ENCODE measurements at places on chromosomes 7 and 10.

DNA sequence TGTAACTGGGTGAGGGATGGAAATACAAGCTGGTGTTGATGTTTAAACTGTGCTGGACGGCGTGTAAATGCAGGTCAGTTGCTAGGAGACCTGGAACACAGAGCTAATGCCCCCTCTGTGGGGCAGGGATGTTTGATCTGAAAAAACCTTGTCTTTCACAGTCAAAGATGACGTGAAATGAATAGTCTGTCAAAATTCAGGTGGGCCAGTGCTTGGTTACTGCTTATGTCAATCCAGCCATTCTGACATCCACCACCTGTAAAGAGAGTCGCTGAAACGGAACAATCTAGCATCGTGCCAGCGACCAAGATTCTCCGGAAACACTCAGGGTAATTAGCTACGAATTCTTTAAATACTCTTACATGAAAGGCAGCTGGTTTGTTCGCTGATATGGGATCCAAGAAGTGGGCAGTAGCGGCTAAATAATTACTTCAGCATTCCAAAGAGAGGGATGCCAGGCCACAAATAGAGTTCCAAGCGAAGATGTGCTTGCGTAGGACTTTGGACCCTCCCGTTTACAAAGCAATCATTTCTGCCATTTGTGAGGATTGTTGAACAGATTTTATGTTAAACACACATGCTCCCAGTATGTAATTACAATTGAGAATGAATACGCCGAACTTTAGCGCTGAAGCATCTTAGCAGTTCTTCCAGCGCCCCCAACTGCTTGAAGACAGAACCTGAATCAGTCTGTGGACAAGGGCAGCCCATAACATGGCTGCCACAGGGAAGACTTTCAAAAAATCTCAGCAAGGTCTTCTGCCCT lies 7.3 kb upstream of the ASB4 start:
- DNase-seq = no peak

GRCh38 chr7:107865956-107866775 lies 24.8 kb upstream of the DLD start:
- DNase-seq = no peak

DNA sequence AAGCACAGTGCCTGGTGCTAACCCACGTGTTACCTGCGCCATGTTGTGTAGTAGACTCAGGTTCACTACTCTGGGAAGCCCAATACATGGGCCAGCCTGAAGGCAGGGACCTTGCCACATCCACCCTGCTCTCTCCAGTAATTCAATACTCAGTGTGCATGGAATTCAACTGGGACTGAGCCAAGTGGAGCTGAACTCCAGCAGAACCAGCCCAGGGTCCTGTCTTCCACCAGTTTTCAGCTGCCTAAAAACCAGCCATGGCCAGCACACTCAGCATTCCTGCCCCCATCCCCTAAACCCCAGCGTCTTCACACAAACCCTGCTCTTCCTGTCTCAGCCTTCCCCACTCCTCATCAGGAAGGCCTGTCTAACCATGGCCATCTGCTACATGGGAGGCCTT lies 15.4 kb downstream of the FGF8 start:
- no peak for DNase-seq

- no peak for DNase-seq
Observed at GRCh38 chr10:114301951-114302710, 63.1 kb downstream of the VWA2 start.

- DNase-seq = no peak
Observed at GRCh38 chr7:115838829-115839228, 191.7 kb downstream of the TFEC start.

DNA sequence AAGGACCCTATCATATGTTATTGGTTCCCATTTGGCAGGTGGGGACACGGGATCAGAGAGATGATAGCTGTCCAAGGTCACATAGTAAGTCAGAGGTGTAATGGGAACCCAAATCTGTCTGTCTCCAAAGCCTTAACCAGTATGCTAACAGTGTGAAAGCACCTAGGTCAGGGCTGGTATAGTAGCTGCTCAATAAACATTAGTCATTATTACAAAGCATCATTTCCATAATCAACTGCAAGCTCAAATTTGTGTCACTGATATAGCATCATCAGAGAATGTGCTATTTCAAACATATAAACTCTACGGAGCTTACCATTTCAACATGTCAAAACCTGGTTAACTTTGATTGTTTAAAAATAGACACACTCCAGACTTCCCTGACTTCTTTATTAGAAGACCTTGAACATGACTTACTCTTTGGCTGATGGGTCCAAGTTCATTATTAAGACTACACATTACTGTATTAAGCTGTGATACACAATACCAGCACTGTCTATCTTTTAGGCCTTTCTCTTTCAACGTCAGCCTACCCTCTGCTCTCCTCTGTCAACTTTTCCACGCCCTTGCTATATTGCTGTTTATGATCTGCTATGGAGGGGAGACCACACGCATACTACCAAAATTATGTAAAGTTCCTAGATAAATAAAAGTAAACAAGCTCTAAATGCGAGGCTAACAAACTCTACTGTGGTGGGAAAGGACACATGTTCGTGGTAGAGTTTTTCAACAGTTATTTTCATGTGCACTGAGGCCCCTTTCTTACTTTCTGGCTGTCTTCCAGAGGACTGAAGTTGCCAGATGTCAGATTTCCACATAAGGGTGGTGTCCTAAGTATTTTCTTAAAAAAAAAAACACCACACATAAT lies 33.6 kb downstream of the DNMBP start:
- no peak for DNase-seq

DNA sequence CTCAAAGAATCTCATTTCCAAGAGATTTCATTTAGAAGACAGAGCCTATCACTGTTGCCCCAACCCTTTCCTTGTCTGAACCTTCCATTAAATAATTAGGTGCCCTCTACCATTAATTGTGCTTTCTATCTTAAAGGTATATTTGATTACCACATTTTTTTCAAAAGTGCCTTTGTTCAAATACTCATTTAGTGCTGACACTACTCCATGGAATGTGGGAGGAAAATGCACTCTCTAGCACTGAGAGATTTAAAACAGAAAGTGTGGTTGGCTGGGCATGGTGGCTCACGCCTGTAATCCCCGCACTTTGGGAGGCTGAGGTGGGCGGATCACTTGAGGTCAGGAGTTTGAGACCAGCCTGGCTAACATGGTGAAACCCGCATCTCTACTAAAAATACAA lies 119.8 kb downstream of the CACNA2D1 start:
- no peak for DNase-seq

DNA sequence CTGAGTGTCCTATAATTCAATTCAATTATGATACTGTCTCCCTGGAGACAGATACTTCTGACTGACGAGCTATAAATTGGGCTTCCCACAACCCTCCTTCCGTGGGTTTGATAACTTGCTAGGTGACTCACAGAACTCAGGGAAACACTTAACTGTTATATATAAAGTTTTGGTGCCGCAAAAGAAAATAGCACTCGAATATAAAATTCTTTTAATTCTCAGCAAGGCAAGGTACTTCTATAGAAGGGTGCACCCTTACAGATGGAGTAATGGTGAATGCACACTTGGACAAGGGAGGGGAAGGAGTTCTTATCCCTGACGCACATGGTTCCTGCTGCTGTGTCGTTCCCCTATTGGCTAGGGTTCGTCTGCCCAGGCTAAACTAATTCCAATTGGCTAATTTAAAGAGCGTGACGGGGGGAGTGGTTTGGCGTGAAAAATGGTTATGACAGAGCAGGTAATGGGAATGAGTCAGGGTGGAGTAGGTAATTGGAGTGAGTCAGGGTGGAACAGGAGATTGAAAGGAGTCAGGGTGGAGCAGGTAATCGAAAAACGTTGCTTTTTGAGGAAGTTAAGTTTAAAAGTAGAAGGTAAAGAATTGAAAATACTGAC lies 20.8 kb upstream of the GHITM start:
- no peak for DNase-seq

GRCh38 chr10:23370106-23370505 lies 25.5 kb upstream of the C10orf67 start:
- DNase-seq = no peak

DNA sequence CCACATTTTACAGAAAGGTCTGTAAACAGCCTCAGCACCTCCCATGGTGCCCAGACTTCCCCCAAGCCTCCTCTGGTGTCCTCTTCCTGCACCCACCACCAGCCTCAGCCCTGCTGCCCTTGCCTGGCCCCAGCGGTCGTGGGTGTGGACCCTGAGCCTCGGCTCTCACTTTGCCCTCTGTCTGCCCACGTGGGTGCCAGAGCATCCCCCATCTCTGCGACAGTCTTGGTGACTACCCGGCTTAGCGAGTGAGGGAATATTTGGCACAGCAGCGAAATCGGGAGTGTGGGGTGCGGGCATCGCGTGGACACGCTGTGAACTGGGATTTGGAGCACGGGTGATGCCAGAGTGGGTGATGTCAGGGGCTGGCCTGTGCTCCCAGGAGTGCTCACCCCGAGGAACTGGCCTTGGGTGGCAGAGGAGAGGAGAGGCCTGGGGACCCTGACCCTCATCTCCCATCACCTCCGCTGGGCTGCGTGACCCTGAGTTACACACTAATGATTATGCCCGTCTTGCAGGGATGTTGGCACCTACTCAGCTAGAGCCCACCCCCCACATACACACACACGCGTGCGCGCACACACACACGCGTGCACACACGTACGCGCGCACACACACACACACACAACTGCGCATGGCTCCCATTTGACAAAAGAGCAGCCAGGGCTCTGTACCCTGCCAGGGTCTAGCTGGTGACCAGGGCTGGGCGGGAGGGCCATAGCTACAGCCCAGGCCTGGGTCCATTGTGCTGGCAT lies 8.7 kb downstream of the ELFN1 start:
- DNase-seq = no peak

DNA sequence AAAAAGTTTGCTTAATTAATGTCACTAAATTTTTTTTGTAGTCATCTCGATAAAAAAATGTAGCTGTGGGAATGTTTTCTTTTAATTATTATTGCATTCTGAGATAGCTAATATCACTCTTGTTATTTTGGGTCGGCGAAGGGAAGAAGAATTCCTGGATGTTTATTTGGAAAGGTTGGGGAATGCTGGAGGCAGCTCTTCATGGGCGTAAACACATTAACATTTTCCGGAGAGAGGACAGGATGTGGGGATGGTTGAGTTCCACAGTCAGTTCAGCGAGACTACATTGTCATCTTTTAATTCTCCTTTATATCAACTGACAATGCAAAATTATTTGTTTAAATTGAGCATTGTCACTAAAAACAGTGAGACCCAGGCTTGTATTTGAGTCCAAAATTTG lies 72.5 kb downstream of the RAMP3 start:
- no peak for DNase-seq

- DNase-seq = no peak
Observed at GRCh38 chr10:10101106-10101505, 916.6 kb upstream of the CELF2 start.

- DNase-seq = peak; percentile 78
Observed at GRCh38 chr10:70815504-70816219, at the start of gene SGPL1. SGPL1 (plus strand) TSS chr10:70815948; CDS start chr10:70816854, 906 bp downstream.

DNA sequence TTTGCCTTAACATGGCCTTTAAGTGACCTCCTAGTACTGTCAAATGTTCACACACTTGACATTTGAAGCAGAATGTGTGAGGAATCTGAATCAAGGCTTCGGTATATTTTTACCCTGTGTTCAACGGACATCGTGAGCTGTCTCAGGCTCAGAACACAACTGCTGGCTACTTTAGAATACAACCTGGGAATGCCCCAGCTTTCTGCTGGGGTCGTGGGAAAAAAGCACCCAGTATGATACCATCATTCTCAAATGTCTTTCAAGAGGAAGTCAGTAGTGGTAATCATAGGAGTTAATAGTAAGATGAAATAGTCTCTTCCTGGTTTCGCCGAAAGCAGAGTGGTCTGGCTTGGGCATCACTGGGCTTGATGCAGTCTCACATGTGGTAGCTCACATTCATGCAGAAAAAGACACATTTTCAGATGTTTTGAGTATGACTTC lies 67.2 kb downstream of the CREB5 start:
- DNase-seq = no peak

GRCh38 chr7:133975130-133975529 lies 152.0 kb upstream of the LRGUK start:
- DNase-seq = no peak

GRCh38 chr7:25347360-25348066 lies 119.2 kb upstream of the NPVF start:
- no peak for DNase-seq

GRCh38 chr10:89369156-89370105 lies 8.4 kb upstream of the IFIT1B start:
- DNase-seq = no peak

DNA sequence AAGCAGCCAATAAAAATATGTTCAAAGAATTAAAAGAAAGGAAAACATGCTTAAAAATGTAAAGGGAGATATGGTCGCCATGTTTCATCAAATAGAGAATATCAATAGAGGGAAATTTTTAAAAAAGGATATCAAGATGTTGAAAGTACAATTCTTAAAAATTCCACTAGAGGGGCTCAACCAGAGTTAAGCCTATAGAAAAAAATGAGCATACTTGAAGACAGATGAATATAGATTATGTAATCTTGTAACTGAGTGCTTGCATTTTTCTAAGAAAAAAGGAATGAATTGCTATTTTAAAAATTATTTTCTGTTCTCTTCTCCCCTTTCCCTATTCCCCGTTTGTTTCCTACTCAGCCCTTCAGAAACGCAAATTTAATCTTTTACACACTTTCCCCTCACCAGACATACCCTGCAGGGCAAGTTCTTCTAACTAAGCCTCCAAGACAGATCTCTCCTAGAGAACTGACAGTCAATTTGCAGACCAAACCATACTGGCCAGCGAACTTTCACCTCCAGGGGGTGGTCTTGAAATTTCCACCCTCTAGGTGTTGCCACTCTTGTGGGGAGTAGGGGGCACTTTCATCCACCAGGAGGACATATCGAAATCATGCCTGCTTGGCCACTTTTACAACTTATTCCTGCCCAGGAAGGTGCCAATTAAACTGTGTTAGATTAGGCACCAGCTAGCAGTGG lies 67.7 kb downstream of the NSUN6 start:
- DNase-seq = no peak

DNA sequence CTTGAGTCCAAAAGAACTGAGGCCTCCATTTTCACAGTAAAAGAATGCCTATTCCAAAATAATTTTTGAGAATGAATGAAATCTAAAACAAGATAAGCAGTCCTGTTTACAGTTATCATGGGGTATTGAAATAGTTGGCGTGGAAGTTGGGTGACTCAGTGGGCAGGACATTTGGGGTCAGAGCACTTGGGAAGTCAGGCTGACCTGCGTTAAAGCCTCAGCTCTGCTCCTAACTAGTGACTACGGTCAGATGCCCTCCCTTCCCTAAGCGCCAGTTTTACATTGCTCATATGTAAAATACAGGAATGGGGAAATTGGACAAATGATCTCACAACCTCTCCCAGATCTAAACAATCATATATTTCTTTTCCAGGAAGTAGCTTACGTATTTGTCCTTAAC lies 2.3 kb upstream of the PAPSS2 start:
- DNase-seq = no peak

DNA sequence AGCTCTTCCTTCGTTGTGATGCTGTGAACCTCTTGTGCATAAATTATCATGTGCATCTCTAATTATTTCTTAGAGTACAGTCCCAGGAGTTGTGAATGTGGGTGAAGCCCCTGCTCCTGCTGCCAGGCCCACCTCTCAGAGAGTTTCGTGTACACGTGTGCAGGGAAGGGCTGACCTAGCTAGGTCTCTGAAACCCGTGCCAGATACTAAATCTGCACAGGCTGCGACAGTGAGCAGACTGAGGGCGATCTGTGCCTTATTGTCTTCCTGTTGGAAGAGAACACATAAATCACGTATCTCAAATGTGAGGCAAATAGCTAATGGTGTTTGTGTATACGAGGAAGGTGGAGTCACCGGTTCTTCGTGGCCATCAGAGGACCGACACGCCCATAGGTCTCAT lies 71.8 kb upstream of the DNAJB6 start:
- no peak for DNase-seq

- no peak for DNase-seq
Observed at GRCh38 chr7:94043299-94043698, 39.1 kb upstream of the BET1 start.

- peak; percentile 79 for DNase-seq
Observed at GRCh38 chr10:110226543-110226925, 19.1 kb downstream of the MXI1 start.

Data from effector CD4-positive, alpha-beta T cell (primary cell).